ENCODE measurements at places on chromosomes 2 and 18. TPM values are rescaled to one million over a fixed set of nuclear protein-coding genes. Genes with fewer than 3 reads are reported as not detected.

The TUBA4B gene
- total RNA-seq: not detected

The ACKR3 gene
- total RNA-seq: 84.9 TPM

The DTNB gene
- 11.6 TPM for total RNA-seq

The PAX8 gene
- 2.8 TPM for total RNA-seq

The APCDD1 gene
- 191 TPM for total RNA-seq

The GALR1 gene
- total RNA-seq: 0.98 TPM

The COL4A4 gene
- total RNA-seq: 1.7 TPM

The DOK6 gene
- 10.8 TPM for total RNA-seq

The CREG2 gene
- not detected for total RNA-seq

The ZSWIM2 gene
- total RNA-seq: not detected

All from subcutaneous adipose tissue (tissue), 4 donors.